ENCODE measurements at places on chromosomes 7 and 10.

GRCh38 chr10:109592391-109592790 is 330.9 kb downstream of the XPNPEP1 start:
- no peak for DNase-seq

DNA sequence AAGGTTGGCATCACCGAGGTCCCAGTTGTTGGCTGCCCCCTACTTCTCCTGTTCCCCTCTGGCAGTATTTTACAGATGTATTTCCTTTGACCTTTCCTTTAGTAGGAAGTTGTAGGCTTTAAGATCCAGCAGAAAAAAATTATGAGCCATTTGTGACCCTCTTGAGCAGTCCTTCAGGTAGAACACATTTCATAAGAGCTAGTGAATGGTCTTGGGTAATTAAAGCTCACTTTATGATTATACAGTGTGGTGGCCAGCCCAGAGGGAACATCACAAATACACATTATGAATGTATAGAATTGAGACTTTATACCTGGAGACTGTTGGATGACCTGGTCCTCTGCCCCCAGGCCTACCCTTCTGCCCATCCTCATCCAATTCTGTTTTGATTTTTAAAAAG is 57.0 kb downstream of the KAT6B start:
- DNase-seq = no peak

DNA sequence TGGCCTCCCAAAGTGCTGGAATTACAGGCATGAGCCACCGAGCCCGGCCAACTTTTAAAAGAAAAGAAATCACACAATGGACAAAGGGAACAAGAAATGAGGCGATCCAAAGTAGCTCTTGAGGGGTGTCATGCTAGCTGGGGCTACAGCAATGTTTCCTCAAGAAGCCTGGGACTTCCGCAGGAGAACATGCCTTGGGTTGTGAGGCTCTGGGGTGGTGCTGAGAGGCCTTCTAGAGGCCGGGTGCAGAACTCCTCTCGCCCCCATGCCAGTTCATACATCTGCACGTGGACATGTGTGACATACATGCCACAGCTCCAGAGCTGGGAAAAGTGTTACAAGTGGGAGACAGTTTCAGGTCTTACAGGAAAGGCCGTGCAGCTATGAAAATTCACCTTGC is 238.2 kb downstream of the SKAP2 start:
- DNase-seq = no peak

GRCh38 chr10:29430101-29430500 is 141.2 kb downstream of the LYZL1 start:
- peak; percentile 30 for DNase-seq

- no peak for DNase-seq
Observed at GRCh38 chr10:109200646-109201045, 722.7 kb downstream of the XPNPEP1 start.

Data from IMR-90 (cell line).